GM23248 (cell line): ENCODE measurements at places on chromosomes 1 and 21.
A peak's percentile ranks its signal among the peaks of the same experiment; 100 is the strongest.

DNA sequence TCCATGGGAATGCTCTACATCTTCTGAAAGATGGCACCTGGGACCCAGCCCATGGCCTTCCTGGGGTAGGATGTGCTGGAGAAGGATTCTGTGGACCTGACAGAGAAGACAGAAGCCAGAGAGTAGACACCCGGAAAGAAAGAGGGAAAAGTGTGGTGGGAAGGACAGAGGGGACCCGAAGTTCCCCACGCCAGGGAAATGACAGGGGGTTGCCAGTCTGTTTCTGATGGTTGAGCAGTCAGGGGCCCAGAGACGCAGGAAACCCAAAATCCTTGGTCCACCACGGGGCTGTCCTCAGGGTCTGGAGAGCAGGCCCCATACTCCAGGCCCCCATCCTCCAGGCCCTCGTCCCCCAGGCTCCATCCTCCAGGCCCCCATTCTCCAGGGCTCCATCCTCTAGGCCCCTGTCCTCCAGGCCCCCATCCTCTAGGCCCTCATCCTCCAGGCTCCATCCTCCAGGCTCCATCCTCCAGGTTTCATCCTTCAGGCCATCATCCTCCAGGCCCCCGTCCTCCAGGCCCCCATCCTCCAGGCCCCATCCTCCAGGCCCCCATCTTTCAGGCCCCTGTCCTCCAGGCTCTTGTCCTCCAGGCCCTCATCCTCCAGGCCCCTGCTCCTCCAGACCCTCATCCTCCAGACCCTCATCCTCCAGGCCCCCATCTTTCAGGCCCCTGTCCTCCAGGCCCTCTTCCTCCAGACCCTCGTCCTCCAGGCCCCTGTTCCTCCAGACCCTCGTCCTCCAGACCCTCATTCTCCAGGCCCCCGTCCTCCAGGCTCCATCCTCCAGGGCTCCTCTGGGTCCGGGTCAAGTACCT lies 1.0 kb upstream of the TFF2 start:
- no peaks in the 10 kb centered on the region for H3K4me1 ChIP-seq
- H3K36me3 ChIP-seq = no peaks in the 10 kb centered on the region
- H3K27me3 ChIP-seq = no peaks in the 10 kb centered on the region
- no peak overlapping the region for H3K4me3 ChIP-seq
- H3K27ac ChIP-seq = no peak overlapping the region
- no peak for DNase-seq

GRCh38 chr1:113701429-113701828 lies 57.9 kb downstream of the PHTF1 start:
- no peak overlapping the region for H3K4me3 ChIP-seq
- no peaks in the 10 kb centered on the region for H3K4me1 ChIP-seq
- peaks cover 25% of the 10 kb centered on the region for H3K36me3 ChIP-seq
- H3K27ac ChIP-seq = no peak overlapping the region

- peaks cover 13% of the 10 kb centered on the region for H3K4me1 ChIP-seq
- no peak for DNase-seq
- no peaks in the 10 kb centered on the region for H3K27me3 ChIP-seq
- H3K4me3 ChIP-seq = no peak overlapping the region
- no peak overlapping the region for H3K27ac ChIP-seq
Measured at GRCh38 chr1:87137342-87137739, 191.3 kb upstream of the LMO4 start.

DNA sequence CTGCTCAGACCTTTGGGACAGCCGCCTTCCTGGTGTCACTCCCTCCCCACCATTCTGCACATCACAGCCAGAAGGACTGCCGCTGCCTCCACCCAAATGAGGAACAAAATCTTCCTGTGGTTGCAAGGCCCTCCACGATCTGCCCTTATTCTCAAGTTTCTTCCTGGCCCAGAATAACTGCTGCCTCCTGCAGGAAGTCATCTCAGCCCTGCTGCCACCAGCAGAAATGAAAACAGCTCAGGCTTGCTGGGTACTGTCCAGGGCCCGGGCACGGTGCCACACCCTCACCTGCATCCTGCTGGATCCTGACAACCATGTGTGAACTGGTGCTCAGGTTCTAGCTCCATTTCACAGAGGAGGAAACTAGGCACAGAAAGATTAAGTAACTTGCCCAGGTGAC lies 2.8 kb downstream of the CLDN19 start:
- H3K4me1 ChIP-seq = no peaks in the 10 kb centered on the region
- H3K27ac ChIP-seq = no peak overlapping the region
- no peak overlapping the region for H3K4me3 ChIP-seq
- DNase-seq = no peak

DNA sequence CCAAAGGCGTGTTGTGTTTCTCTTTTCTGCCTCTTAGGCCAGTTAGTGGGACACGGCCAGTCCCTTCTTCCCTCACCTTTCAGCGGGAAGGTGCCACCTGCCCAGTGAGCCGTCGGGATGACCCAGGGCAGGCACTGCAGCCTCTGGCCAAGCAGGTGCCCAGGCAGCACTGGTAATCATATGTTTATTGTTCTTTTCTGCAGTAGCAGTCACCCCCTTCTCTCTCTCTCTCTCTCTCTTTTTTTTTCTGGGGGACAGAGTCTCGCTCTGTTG lies 38.2 kb downstream of the CRYAA start:
- no peaks in the 10 kb centered on the region for H3K36me3 ChIP-seq
- no peak for DNase-seq
- H3K4me3 ChIP-seq = no peak overlapping the region
- no peaks in the 10 kb centered on the region for H3K4me1 ChIP-seq
- H3K27me3 ChIP-seq = peaks cover 40% of the 10 kb centered on the region; the same call in 1 of the 2 replicates

DNA sequence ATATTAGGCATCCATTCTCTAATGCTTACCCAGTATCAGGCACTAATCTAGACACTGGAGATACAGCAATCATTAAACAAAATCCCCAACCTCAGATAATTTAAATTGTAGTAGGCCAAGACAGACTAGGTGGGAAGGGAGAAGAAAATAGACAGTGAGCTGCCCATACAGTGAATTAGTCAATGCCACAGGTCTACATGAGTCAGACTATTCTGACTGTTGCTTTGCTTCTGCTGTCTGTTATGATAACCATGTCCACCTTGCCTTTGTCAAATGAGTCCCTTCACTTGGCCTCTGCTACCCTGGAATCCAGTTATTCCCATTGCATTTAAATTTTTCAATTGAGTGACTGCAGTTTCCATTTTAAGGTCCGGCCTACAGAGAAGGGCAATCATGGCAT lies 59.5 kb downstream of the PIK3R3 start:
- peak; percentile 4 for DNase-seq
- H3K27ac ChIP-seq = no peak overlapping the region
- no peaks in the 10 kb centered on the region for H3K27me3 ChIP-seq
- no peaks in the 10 kb centered on the region for H3K4me1 ChIP-seq

GRCh38 chr1:73839922-73840321 lies 358.1 kb downstream of the LRRIQ3 start:
- H3K27me3 ChIP-seq = no peaks in the 10 kb centered on the region
- H3K4me3 ChIP-seq = no peak overlapping the region
- H3K27ac ChIP-seq = no peak overlapping the region
- no peaks in the 10 kb centered on the region for H3K36me3 ChIP-seq
- no peaks in the 10 kb centered on the region for H3K4me1 ChIP-seq

- H3K4me1 ChIP-seq = peaks cover 8% of the 10 kb centered on the region
- no peak overlapping the region for H3K27ac ChIP-seq
- no peak overlapping the region for H3K4me3 ChIP-seq
- DNase-seq = no peak
- no peaks in the 10 kb centered on the region for H3K36me3 ChIP-seq
Measured at GRCh38 chr21:14870853-14871149, 194.0 kb downstream of the NRIP1 start.

DNA sequence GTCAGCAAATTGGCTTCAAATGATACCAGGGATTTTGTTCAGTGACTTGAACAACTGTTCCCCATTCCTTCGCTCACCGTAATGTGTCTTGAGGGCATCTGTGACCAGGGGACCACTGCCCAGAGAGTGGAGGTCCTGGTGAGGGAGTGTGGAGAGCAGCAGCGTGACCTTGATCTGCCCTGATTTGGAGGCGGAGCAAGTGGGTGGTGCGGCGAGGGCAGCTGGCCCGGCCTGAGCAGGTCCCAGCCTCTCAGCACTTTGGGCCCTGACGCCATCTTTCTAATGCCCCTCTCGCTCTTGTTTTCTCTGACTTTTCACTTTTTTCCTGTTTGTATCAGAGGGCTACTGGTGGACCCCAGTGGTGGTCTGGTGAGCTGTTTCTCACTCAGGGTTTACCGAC lies 31.1 kb downstream of the DIP2A start:
- H3K4me3 ChIP-seq = no peak overlapping the region
- no peak for DNase-seq
- no peaks in the 10 kb centered on the region for H3K27me3 ChIP-seq
- no peak overlapping the region for H3K27ac ChIP-seq

DNA sequence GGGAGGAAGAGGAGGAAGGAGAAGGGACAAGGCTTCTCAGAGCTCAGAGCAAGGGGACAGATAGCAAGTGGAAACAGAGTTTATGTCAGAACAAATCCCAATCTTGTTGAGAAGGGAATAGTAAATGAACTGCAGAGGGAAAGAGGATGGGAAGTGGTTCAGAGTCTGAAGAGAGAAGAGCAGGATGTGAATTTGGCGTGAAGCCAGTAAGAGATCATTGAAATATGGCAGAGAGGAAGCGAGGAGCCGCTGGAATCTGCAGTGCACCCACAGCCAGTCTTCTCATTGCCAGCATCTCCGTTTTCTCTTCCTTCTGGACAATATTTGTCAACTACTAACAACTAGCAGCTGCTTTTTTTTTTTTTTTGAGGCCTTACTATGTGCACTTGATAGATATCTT lies 19.1 kb downstream of the OLFML3 start:
- H3K4me1 ChIP-seq = peaks cover 9% of the 10 kb centered on the region; the same call in 1 of the 2 replicates
- peak; percentile 22 for DNase-seq
- H3K4me3 ChIP-seq = no peak overlapping the region
- no peaks in the 10 kb centered on the region for H3K36me3 ChIP-seq

DNA sequence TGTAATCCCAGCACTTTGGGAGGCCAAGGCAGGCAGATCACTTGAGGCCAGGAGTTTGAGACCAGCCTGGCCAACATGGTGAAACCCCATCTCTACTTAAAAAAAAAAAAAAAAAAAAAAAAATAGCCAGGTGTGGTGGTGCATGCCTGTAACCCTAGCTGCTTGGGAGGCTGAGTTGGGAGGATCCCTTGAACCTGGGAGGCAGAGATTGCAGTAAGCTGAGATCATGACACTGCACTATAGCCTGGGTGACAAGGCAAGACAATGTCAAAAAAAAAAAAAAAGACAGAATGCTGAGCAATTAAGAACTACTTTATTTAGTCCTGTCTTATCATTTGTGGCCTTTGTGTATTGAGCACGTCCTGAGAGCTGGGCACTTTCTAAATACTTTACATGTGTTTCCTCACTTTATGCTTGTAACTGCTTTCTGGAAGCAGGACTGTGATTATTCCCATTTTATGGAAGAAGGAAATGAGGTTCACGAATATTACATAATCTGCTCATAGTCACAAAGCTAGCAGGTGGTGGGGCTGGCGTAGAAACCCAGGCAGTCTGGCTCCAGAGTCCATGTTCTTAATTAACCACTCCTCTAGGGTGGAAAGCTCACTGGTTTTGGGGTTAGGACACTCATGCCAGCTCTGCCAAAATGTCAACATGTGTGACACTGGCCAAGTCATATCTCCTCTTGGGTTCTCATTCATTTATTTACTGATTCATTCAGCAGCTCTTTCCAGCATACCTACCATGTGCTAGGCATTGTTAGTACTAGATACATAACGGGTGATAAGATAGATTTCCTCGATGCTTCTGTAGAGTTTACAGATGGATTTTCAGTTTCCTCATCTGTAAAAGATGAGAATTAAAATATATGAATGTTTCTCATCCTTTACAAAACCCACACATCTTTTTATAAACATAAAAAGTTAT lies 57.7 kb downstream of the DDR2 start:
- H3K27ac ChIP-seq = peak overlapping the region; percentile 80
- peak overlapping the region; percentile 4; the same call in 1 of the 2 replicates for H3K4me3 ChIP-seq

- H3K4me3 ChIP-seq = no peak overlapping the region
- peaks cover 21% of the 10 kb centered on the region for H3K4me1 ChIP-seq
- DNase-seq = no peak
- H3K27me3 ChIP-seq = no peaks in the 10 kb centered on the region
Measured at GRCh38 chr1:200487650-200488049, 77.8 kb upstream of the ZNF281 start.

DNA sequence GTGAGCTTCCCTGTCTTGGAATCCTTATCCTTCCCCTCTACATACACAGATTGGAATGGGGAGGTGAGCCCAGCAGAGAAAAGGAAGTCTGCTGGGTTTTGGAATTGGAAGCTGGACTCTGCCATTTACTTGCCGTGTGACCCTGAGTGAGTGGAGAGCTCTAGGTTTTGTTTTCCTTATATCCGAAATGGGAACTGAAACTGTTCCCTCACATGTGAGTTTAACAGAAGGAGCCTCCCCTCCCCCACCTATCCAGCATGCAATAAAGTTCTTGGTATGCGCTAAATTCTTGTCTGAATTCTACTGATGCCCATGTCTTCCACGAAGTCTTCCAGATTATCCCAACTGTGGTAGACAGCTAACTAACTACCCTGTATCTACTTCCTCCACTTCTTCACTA lies 58.7 kb downstream of the NENF start:
- H3K27ac ChIP-seq = no peak overlapping the region
- H3K36me3 ChIP-seq = no peaks in the 10 kb centered on the region
- peaks cover 7% of the 10 kb centered on the region; the same call in 1 of the 2 replicates for H3K4me1 ChIP-seq
- H3K27me3 ChIP-seq = 0 out of 2 replicates have a peak, but pooled peaks cover 3% of the 10 kb centered on the region
- H3K4me3 ChIP-seq = no peak overlapping the region

DNA sequence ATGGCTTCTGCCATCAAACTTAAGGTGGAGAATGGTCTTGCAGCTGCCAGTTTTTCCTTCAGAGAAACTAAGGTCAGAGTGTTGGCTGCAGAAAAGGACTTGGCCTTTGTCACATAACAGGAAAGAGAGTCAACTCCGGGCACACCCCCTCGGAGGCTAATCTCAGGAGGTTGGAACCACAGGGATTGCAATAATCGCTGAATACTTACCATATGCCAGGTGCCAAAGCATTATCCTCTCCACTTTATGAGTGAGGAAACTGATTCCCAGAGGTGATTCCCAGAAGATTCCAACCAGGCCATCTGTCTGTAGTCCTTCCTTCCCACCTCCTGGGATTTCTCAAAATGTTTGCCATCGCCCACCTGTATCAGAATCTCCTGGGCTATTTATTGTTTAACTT lies 54.0 kb downstream of the LACTBL1 start:
- no peaks in the 10 kb centered on the region for H3K27me3 ChIP-seq
- peaks cover 3% of the 10 kb centered on the region; the same call in 1 of the 2 replicates for H3K4me1 ChIP-seq
